ENCODE measurements at places on chromosomes 5 and 9.

DNA sequence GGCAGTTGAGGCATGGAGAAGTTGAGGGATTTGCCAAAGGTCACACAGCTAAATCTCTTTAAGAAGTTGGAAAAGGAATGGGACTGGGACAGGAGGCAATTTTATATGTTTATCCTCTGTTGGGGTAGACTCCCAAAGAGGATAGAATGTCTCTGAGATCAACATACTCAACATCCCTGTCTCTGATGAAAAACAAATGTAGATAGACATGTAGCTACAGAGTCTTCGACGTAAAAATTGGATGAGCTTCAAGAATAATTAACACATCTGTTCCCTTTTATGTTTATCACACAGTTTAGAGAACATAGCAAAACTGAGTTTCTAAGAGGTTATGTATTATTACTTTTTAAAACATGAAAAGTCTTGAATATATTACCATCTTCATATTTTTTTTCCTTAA, 204.6 kb upstream of the CD180 start:
- no peak for DNase-seq

- DNase-seq, result no peak
Measured at GRCh38 chr5:82364497-82364896, 86.3 kb upstream of the RPS23 start.

DNA sequence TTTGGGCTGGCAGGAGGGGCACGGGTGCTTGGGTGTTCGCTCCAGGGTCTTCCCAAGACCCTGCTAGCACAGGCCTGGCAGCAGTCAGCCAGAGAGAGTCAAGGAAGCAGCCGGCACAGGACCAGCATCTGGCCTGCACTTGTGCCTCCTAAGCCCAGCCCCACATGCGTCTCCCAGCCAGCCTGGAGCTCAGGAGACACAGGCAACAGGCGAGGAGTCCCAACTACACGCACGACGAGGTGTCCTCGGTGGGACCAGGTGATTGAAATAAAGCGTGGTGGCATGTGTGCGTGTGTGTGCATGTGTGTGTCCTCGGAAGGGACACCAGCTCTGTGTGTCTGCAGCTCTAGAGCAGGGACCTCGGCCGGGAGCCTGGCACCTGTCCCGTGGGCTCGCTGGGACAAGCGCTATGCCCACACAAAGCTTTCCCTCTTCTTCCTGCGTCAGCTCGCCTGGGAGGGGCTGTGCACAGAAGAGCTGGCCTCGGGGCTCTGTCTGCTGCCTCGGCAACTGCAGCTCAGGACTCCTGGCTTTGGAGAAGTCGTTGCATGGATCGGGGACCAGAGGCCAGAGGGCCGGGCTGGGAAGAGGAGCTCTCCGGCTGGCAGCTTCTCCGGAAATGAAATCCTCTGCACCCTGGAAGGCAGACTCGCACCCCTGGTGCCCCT, 14.7 kb upstream of the SLC9A3 start:
- DNase-seq, result no peak

- DNase-seq, result no peak
Measured at GRCh38 chr9:119639287-119639955, 270.2 kb upstream of the BRINP1 start.

DNA sequence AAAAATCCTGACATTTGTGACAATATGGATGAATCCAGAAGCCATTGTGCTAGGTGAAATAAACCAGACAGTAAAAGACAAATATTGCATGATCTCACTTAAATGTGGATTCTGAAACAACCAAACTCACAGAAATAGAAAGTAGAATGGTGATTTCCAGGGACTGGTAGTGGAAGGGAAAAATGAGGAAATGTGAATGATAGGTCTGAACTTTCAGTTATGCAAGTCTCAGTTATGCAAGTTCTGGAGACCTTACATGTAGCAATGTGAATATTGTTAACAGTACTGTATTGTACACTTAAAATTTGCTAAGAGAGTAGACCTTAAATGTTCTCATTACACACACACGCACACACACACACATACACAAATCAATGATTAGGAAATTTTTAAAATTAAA, 84.9 kb downstream of the SLCO4C1 start:
- DNase-seq, result no peak

DNA sequence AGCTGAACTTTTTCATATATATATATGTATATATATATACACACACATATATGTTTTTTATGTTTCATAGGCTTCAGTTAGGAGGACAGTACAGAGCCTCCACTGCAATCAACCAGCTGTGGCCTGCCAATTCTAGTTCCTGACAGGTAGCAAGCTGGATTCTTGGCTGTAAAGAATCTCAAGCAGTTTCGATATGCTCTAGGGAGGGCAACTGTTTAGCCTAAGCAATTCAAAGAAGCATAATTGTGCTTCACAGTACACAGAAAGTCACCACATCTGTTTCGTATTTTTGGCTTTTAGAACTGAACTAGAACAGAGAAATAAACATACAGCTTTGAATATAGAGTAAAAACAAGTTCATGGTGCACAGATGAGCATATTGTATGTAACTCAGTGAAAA, 152.4 kb upstream of the ARRDC3 start:
- DNase-seq, result no peak

DNA sequence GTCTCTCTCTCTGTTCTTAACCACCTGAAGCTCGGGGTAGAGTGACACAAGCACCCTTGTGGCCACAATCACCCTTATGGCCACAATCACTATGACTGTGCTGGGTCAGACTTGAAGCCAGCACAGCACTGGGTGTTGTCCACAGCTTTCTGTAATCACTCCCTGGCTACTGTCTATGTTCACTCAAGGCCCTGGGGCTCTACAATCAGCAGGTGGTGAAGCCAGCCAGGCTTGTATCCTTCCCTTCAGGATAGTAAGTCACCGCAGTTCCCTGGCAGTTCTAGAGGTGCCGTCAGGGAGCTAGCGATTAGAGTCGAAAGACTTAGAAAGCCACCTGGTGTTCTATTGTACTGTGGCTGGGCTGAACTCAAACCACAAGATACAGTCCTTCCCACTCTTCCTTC, 44.2 kb downstream of the GDA start:
- no peak for DNase-seq

DNA sequence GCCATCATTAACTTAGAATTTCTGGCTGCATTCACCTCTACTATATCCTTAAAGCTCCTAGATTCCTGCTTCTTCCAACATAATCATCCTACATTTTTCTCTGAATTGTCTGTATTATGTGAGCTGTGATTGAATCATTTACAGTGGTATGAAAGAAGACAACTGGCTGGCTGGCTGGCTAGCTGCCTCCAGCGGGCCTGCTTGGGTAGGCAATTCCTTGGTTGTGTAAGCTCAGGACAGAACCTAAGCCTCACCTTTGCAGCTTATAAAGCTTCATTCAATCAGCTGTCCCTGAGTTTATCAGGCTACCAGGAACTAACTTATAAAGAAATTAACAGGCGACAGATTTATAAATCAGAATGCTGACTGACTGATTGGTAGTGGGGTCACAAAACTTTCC, 162.7 kb upstream of the NR3C1 start:
- DNase-seq, result no peak

DNA sequence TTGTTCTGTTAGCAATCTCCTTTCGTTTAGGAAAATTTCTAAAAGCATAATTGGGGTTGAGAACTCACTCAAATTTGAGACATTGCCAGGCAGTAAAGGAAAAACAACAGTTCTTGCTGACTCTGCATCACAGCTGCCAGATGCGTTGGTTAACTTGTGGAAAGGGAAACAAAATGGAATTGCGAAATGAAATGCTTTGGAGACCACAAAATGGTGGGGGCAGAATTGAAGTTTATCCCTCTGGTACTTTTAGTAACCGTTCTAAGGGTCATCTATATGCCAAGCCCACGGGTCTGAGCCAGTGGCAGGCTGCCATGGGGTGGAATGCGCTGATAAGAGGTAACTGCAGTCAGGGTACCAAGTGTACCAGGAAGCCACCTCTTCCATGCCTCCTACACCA, 28.6 kb upstream of the SELENOP start:
- DNase-seq, result no peak

GRCh38 chr5:15321776-15322175, 178.2 kb upstream of the FBXL7 start:
- DNase-seq, result no peak

DNA sequence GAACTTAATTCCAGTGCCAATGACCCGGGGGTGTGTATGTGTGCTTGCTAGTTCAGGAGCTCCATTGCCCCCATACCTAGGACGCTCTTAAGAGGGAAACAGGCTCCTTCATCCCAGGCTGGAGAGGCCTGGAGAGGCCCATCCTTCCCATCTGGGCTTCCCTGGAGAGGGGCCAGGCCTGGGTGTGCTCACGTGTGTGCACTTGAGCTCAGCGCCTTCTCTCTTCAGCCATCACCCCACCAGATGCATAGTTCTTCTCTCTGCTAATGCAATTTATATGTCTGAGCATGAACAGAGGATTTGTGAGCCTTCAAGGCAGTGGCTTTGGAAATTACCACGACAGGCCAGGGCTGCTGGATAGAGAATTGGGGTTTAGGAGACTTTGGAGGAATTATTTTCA, 48.6 kb upstream of the SHB start:
- DNase-seq, result no peak

- DNase-seq, result no peak
Measured at GRCh38 chr5:96654209-96654608, 8.0 kb upstream of the CAST start.

DNA sequence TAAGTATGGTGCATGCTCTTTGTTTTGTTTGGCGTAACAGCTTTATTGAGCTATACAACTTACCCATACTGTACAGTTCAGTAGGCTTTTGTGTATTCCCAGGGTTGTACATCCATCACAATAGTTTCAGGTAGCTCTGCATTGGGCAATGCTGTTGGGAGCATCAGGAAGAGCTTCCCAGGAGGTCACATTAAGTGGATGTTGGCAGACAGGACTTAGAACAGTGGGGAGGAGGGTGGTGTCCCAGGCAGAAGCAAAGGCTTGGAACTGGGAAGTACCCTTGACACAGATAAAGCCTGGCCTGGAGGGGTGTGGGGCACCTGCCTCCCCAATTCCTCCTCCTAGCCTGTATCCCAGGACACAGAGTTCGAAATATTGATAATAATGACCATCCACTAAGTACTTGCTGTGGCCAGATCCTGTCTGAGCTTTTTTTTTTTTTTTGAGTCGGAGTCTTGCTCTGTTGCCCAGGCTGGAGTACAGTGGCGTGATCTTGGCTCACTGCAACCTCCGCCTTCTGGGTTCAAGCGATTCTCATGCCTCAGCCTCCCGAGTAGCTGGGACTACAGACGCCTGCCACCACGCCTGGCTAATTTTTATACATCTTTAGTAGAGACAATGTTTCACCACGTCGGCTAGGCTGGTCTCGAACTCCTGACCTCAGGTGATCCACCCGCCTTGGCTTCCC, 1.3 kb downstream of the BBLN start:
- DNase-seq, result no peak

- no peak for DNase-seq
Measured at GRCh38 chr9:135359764-135360163, 119.8 kb upstream of the PPP1R26 start.

DNA sequence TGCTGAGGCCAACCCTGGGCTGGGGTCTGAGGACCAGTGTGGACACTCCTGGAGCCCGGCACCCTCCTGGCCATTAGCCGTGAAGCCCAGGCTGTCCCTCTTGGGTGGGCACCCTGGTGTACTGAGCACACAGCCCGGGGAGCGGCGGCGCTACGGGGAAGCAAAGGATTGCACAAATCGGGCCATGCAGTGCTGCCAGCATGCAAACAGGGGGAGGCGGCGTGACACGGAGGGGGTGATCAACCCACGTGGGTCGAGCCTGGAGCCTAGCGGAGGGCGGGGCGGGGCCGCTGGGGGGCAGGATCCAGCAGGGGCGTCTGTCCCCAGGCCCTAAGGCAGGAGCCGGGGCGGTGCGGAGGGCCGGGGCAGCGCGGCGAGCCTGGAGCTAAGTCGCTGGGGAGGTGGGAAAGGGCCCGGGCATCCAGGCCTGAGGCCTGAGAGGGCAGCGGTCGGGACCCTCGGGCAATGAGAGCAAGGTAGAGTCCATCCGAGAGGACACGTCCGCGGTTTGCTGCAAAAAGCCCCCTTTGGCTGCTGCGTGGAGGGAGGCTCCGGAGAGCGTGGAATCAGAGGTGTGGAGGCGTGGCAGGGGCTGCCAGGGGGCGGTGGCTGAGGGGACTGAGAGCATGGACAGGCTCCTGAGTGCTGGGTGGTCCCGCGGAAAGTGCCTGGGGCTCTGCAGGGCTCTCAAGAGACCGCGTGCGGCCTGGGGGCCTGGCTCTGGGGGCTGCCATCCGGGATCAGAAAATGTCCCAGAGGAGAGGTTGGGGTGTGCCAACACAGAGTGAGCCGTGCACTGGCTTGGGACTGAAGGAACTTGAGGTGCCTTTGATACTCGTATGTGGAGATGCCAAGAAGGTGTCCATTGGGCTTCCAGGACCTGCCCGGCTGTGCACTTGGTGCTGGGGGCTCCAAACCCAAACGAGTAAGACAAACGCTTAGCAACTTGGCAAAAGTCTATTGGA, 94.2 kb downstream of the BARX1 start:
- no peak for DNase-seq

DNA sequence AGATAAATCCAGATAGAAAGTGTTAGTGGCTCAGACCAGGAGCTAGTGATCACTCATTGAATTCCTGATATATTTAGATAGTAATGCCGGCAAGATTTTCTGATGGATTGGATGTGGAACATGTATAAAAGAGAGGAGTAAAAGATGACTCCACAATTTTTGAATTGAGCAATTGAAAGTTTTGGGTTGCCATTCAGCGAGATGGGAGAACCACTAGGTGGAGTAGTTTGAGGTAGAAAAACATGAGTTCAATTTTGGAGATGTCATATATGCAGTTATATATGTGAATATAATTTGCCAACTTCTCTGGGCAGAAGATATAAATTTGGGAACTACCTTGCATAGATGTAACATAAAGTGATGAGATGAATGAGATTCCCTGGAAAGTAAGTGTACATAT, 502.5 kb upstream of the SEMA6A start:
- no peak for DNase-seq

DNA sequence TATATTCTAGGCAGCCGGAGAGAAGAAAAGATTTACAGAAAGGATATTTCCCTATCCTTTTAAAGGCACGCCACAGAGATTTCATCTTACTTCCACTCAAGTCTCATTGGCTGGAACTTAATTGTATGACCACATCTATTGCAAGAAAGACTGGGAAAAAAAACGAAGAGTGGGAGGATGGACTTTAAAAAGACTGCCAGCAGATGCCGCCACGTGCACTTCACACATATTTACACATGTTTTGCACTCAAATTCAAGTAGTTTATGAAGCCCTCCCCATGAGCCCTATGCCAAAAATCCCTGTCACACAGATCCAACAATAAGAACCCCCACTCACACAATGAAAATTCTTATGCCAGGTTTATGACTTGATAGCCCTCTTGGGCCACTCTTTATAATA, 138.5 kb upstream of the TYRP1 start:
- DNase-seq, result no peak

DNA sequence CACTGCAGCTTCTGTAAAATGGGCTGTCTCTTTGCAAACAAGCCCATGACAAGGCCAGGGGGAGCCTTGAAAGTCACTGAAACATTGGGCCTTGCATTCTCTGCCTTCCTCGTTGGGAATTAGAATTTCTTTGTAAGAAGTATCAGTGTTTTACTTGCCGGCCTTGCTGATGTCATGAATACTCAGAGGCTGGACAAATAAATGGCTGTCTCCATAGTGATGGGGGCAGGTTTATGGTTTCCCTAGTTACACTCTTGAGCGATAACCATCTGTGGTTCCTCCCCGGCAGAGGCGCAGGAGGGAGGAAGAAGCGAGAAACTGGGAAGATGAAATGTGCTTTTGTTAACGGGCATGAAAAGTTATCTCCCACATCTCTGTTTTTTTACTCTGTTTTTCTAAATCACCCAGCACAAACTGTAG, 272.7 kb upstream of the PANK3 start:
- DNase-seq, result no peak

Measured in T-cell (primary cell).